ENCODE measurements at places on chromosomes 3 and 15.

GRCh38 chr3:126454437-126455198 is 21.1 kb downstream of the ZXDC start:
- no peak for DNase-seq

- peak; percentile 61 for DNase-seq
These were observed 42.9 kb upstream of the LMCD1 start for GRCh38 chr3:8458711-8459110.

- DNase-seq = no peak
These were observed 154.3 kb downstream of the NSMCE3 start for GRCh38 chr15:29115093-29115991.

- no peak for DNase-seq
These were observed 253.6 kb downstream of the NR1D2 start for GRCh38 chr3:24198728-24199127.

- no peak for DNase-seq
These were observed 119.8 kb upstream of the NEO1 start for GRCh38 chr15:72932472-72932871.

DNA sequence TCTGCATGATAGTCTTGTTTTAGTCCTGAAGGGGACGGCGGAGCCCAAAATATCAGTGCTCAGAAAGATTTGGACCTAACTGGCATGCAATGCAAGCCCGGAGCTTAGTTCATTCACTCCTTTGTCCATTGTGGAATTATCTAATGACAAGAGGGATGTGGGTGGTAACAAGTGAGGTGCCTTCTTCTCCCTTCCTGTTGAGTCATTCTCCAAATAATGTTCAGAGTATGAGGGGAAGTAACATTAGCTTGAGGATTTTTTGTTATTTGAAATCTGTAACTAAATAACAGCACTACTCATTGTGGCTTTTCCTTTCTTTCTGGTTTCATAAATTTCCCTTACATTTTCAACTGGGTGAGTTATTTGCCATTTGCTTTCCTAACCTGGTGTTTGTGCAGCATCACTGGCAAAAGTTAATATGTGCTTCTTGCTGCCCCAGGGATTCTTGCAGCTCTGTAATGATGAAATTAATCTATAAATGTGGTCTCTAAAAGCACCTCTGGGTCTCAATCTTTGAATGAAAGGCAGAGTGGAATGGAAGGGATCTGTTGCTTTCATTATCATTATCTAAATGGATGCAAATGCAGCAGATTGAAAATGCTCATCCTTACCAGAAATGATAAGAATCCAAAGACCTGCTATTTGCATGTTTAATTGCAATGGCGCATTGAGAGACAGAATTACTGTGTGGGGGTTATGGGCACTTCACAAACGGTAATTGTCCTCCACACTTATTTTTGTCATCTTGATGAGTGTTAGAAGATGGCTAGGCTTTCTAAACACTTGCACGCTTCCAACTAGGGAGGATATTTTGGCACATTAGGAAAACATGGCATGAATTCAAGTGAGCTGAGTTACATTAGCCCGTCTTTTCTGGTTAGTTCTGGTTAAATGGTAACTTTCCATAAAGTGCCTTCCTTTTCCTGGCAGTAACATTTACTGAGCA is 89.9 kb upstream of the MITF start:
- peak; percentile 2 for DNase-seq

DNA sequence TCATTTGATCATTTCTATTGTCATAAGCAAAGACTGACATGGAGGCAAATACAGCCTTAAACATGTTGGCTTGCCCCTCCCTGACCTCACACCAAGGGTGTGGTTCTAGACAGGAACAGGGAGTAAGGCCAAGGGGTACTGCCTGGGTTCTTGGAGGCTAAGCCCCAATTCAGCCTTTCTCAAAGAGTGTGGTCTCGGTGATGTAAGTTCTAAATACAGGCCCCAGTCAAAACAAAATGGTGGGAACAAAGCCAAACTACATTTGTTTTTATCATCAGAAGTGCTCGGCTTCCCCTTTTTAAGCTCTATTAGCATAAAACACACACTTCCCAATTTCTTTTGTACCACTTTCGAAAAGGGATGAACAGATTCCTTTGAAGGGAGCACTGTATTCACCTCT is 129.5 kb downstream of the ATP8B4 start:
- no peak for DNase-seq

GRCh38 chr3:192339214-192339613 is 388.1 kb downstream of the FGF12 start:
- DNase-seq = no peak

- no peak for DNase-seq
These were observed 54.6 kb downstream of the CCR3 start for GRCh38 chr3:46296826-46297225.
